ENCODE measurements at places on chromosomes 3 and 15. TPM values are rescaled to one million over a fixed set of nuclear protein-coding genes. Genes with fewer than 3 reads are reported as not detected.

Gene LRRC31
- total RNA-seq = not detected

Gene TERB2
- total RNA-seq = not detected

Gene TRIM59
- total RNA-seq = 9.4 TPM

Gene SLITRK3
- not detected for total RNA-seq

Gene FAM227B
- 0.98 TPM for total RNA-seq

Gene CNTN3
- total RNA-seq = not detected

Gene JMJD7
- total RNA-seq = 3.5 TPM

Gene RTP1
- not detected for total RNA-seq

Gene CPA3
- not detected for total RNA-seq

Gene FILIP1L
- total RNA-seq = 0.03 TPM

Gene SCG5
- 2.4 TPM for total RNA-seq

Gene CPN2
- not detected for total RNA-seq

Gene CCR3
- total RNA-seq = not detected

Gene SPSB4
- total RNA-seq = 0.09 TPM

Gene SLC2A2
- total RNA-seq = not detected

Gene OXNAD1
- total RNA-seq = 7.5 TPM

Gene CD96
- total RNA-seq = 0.02 TPM

Gene FOXL2
- total RNA-seq = 2.5 TPM

Measured in A549 treated with CORT108297 at 1 μM for 4 hours (cell line).